Activated CD4-positive, alpha-beta T cell treated with anti-CD3 and anti-CD28 coated beads, Interleukin-10, Interleukin-2, amounts not matched to agents 100 ng/mL and 50 ng/mL, durations not matched to agents 16 hours and 8 hours (primary cell): ENCODE measurements at places on chromosomes 4 and X.

- no peak for DNase-seq
These were observed 362.2 kb upstream of the SPANXN4 start for GRCh38 chrX:142663330-142664095.

GRCh38 chr4:29309050-29309449, 1411.1 kb upstream of the PCDH7 start:
- no peak for DNase-seq

GRCh38 chr4:1236103-1236641, 12.8 kb downstream of the CTBP1 start:
- no peak for DNase-seq

DNA sequence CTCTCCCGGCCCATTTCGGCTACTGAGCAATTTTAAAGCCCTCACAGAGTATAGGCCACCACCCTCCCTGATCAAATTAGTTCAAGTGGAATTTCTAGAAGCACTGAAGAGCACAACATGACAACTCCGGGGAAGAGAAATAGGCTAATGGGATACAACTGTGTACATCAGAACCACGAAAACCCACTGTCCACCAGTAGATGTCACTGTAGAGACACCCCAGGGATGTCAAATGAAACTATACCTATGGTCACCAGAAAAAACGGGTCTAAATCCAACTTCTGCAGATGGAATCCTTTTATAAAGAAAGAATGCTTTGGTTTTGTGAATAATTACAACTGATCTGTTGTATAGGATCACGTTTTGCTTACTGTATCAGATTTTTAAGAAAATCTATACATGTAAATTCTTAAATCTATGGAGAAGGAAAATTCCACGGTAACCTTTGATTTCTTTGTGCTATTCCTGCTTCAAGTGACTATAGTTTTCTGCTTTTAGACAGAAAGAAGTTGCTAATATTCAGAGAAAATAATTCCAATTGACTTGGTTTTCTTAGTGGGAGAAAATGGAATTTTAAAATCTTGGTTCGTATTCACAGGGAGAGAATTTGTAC, 29.5 kb upstream of the MAP3K15 start:
- DNase-seq: peak; percentile 67

DNA sequence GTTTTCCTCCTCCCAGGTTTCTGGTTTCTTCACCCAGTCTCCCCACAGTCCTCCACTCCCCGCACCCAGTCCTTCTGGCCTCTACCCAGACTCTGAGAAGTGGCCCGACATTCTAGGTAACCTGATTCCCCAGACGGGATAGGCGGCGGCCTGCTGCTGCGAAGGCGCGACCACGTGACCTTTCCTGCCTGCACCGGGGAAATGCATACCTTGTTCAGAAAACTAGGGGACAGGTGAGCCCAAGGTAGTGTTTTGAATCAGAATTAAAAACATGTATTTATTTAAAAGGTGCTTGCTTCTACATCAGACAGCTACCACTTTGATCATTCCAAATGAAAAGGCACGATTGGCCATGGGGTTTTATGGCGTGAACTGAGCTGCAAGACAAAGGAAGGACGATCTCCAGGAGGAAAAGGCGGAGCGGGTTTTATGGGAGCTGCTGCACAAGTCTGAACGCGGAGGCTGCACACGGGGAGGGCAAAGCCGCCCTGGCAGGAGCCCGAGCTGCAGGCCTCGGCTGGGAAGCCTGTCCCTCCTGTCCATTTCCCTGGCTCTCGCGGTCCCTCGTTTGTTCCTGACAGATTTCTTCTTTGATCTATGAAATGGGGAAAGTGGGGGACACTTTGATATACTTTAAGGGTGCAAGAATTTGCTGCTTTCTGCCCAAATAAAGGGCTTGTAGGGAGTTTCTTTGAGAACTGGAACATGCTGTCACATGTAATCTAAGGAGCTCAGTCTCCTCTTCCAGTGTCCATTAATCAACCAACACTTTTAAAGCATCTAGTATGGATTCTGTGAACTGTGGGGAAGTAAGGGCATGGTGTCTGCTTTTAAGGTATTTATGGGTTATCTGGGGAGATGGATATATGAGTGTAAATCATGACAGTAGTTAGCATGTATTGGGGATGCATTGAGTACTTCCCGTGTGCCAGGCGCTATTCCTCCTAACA, 150.9 kb downstream of the SPRY1 start:
- DNase-seq: no peak

DNA sequence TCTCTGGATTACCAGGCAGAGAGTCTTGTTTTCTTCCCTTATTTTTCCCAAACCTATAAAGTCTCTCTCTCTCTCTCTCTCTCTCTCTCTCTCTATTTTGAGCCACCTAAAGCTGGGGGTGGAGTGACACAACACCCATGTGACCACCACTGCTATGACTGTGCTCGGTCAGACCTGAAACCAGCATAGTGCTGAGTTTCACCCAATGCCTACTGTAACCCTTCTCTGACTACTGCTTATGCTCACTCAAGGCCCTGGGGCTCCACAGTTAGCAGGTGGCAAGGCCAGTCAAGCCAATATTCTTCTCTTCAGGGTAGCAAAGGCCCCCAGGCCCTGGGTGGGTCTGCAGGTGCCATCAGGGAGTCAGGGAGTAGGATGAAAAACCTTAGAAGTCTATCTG, 114.7 kb upstream of the ARMCX2 start:
- DNase-seq: peak; percentile 24

GRCh38 chr4:11416767-11417113, 12.0 kb downstream of the HS3ST1 start:
- DNase-seq: no peak
